C1 segment of cervical spinal cord (tissue), 14 donors: ENCODE measurements at places on chromosomes 6 and 20.

DNA sequence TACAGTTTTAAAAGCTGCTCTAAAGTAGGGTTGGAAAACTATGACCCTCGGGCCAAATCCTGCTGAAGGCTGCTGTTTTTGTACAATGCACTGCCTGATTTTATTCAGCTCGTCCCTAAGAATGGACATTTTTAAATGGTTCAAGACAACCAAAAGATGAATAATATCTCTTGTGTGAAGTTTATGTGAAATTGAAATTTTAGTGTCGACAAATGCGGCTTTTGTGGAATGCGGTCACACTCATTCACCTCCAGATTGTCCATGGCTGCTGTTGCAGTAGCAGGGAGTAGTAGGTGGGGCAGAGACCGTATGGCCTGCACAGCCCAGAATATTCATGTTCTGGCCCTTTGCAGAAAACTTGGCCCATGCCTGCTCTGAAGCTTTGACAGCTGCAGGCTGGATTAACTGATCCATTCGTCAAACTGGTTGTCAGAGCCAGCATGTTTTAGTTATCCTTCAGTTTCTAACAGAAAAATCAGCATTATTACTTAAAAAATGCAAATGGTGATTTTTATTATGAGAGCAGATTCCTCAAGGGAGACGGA, 91.6 kb downstream of the PSMG4 start:
- DNase-seq, result no peak

GRCh38 chr6:90645634-90646033, 58.8 kb upstream of the MAP3K7 start:
- no peak for DNase-seq

- DNase-seq, result no peak
Observed at GRCh38 chr6:54173089-54173488, 61.8 kb downstream of the MLIP start.

DNA sequence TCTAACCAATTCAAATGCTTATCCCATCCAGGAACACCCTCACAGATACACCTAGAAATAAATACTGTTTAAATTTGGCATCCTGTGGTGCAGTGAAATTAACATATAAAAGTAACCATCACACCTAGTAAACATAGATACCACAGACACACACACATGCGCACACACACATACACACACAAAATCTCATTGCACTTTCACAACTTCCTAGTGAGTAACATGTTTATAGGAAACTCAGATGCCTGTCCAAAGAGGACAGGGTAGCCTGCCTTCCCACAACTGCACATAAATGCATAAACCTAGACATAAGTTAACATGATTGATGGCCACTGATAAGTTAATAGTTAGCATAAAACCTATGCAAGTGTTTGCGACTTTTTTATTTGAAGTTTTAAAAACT, 56.8 kb downstream of the LRRC1 start:
- no peak for DNase-seq
